Kidney tubule cell (primary cell): ENCODE measurements at places on chromosomes 1 and 21.
A peak's percentile ranks its signal among the peaks of the same experiment; 100 is the strongest.

DNA sequence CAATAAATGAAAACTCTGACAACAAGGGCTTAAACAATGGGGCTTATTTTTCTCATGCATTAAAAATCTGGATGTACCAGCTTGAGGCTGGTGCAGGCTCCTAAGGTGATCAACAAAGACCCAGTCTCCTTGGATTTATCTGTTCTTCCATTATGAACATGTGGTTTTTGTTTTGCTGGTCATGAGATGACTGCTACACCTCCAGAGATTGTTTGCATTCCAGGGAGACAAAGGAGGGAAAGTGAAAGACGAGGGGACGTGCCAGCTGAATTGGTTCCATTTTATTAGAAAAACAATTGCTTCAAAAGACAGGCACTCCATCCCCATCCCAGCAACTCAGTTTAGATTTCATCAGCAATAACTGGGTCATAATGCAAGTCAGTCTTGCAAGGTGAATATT, 90.9 kb upstream of the KCNK1 start:
- no peak for DNase-seq

DNA sequence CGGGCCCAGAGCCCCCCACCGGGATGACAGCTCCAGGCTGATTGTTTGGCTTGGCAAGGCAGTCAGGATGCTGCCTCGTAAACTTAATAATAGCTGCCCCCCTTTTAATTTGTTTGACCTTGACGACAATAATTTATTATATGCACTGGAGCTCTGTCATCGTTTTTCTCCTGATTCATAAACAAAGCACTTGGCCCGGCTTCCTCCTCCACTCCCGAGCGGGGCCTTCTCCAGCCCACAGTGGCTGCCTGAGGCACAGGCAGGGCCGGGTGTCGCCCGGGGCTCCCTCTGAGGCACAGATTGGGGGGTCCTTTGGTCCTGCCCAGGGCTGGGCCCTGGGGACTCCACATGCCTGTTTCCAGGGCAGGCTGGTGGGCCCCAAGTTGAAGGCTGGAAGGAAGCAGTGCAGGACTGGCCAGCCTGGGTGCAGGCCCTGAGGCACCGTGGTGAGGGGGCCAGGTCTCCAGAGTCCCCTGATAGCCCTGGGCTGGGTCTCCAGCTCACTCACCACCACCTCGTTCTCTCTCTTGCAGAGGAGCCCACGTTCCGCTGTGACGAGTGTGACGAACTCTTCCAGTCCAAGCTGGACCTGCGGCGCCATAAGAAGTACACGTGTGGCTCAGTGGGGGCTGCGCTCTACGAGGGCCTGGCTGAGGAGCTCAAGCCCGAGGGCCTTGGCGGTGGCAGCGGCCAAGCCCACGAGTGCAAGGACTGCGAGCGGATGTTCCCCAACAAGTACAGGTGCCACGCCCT, 52.0 kb upstream of the ARHGEF16 start:
- no peak for DNase-seq

- DNase-seq, result no peak
These were observed 6.5 kb upstream of the THEMIS2 start for GRCh38 chr1:27865821-27866220.

- DNase-seq, result no peak
These were observed 402.7 kb downstream of the LTN1 start for GRCh38 chr21:28590026-28590425.

- peak; percentile 42 for DNase-seq
These were observed 356.1 kb downstream of the LMO4 start for GRCh38 chr1:87684713-87685205.

DNA sequence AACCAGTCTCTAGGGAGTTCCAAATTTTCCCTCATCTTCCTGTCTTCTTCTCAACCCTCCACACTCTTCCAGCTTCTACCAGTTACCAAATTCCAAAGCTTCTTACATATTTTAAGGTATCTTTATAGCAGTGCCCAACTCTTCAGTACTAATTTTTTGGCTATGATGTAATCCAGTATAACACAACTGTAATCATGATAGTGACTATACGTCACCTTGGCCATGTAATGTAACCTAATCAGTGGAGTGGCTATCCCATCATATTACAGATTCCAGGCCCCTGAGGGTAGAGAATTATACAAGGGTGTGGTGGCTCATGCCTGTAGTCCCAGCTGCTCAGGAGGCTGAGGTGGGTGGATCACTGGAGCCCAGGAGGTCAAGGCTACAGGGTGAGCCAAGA, 143.2 kb downstream of the CLEC20A start:
- no peak for DNase-seq

GRCh38 chr1:38581396-38581795, 278.2 kb downstream of the RRAGC start:
- no peak for DNase-seq

DNA sequence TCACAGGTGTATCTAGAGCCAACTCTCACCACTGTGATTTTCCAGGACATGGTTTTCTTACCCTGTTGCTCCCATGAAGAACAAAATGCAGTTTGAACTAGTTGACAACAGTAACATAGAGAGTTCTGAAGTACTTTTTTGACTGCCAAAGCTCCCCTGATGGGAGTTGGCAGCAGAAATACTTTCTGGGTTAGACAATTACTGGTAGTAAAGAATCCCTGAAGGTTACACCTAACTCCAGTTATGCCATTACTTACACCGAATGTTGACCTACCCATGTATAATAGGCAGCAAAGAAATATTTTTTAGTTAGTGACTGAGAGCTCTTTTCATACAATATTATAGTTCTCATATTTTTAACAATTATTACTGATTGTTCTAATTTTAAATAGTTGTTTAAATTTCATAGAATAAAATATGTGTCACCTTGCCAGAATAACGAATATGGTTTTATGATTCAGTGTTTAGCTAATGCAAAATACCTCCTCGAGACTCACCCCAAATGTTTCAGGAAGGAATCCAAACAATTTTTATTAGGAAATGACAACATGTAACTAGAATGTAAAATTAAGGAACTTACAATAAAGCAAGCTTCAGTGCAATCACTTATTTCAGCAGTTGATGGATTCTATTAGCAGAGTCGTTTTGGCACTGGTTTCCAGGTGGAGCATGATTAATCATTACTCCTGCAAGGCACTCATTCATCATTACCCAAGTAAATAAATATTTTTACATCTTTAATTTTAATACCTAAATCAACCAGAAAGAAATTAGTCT, 237.6 kb downstream of the MRPL39 start:
- DNase-seq, result peak; percentile 83

GRCh38 chr1:35807614-35808449, at the start of gene AGO4:
Gene AGO4, plus strand, starts transcription at chr1:35808016. Its CDS starts 401 bp downstream, at chr1:35808417.
- peak; percentile 66 for DNase-seq

DNA sequence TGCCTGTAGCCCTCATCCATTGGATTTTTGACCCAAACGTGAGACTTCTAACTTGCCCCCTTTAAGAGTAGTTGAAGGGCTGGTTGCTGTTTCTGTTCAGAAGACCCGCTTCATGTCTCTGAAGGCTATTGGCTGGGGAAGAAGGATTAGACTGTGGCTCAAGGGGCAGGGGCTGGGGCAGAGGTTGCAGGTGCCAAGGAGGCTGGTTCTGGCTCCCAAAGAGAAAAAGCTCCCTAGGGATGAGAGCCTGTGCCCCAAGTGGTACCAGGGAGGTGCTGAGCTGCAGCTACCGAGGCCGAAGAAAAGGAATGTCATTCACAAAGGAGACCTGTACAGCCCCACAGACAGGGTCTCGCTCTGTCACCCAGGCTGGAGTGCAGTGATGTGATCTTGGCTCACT, 5.8 kb downstream of the WNT3A start:
- no peak for DNase-seq

DNA sequence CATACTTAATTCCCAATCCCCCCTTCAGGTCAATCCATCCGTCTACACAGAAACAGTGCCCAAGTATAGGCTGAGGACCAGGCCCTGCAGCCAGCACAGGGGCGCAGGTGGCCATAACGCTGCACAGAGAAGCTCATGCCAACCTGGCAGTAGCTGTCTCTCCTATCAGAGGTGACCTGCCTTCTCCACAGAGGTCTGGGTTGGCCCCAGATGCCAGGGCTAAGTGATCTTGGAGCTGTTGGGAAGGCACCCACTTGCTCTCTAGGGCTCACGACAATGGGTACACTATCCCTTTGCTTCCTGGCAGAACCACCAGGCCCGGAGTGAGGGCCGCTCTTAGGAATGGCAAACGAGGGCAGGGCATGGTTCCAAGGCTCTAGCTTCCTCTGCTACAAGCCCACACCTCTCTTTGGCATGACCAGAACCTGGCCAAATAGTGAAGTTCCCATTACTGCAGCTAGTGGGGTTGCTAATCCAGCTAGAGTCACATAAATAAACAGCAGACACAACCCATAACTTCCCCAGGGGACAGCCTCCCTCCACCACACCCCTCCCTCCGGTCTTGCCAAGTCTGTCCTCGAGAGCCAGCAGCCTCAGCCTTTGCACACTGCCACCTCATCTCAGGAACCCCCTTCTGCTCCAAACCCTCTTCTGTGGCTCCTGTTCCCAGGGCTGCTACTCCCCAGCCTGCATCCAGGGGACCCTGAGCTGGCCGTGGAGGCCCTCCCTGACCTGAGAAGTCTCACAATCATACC, 113.0 kb downstream of the GLIS1 start:
- DNase-seq, result no peak
